Myocyte (in vitro differentiated cells): ENCODE measurements at places on chromosomes 1 and 21.

GRCh38 chr1:204992201-204992997 lies 50.6 kb upstream of the CNTN2 start:
- no peak for DNase-seq

- DNase-seq, result no peak
Measured at GRCh38 chr1:198391393-198392020, 149.0 kb downstream of the ATP6V1G3 start.

GRCh38 chr21:38621132-38621531 lies 122.9 kb upstream of the ERG start:
- no peak for DNase-seq

DNA sequence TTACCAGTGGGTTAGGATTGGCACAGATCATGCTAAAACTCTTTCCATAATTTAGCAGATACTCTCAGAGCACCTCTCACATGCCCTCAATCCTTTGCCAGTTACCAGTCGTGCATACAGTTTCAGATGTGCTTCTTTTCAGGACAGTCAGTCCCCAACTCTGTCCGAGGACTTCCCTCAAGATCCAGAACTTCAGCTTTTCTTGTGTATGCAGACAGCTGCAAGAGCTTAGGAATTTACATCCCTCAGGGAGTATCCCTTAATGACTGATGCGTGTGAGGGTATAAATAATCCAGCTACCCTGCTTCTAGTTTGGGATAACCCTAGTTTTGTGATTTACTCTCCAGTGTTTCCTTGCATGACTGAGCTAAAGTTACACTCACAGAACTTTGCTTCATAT lies 393.0 kb upstream of the PLXNA2 start:
- DNase-seq, result peak; percentile 16

DNA sequence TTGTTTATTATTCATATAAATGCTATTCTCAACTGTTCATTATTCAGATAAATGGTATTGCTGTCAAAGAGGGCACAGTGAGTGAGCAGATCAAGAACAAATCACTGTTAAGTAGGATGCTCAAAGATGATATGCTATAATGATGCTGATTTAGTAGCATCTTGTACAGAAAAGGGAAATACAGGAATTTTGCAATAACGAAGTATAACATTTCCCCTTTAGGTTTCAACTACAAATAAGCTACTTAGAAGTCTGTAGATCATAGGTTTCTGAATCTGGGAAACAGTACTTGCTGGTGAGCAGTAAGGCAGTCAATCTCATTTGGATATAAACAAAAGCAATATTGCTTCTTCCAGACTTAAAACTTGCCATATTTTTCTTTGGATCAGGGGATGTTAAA lies 27.3 kb upstream of the RCOR3 start:
- DNase-seq, result no peak

GRCh38 chr1:63326473-63327380 lies 4.4 kb downstream of the FOXD3 start:
- no peak for DNase-seq

DNA sequence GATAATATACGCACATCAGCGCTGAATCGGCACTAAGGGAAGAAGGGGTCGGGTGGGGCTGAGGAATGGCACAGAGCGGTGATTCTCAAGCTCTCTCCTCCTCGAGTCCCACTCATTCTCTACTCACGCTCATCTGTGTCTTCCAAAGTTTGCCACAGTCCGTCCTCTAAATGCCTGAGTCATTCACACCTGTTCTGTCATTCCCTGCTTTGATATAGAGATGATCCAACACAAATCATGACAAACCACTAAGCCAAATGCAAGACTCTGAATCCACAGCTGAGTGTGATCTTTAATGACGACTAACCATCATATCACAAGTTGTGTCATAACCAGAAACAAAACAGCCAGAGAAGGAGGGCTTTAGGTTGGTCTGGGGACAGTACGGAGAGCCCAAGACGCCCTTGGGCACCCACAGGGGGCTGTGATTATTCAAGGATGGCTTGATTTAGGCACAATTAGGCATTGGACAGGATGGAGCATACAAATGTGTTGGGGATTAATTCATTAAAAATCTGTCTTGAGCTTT lies 501.5 kb downstream of the KIF26B start:
- DNase-seq, result peak; percentile 95
